Colonic mucosa (tissue), 4 donors: ENCODE measurements at places on chromosomes 1 and 21. TPM values are rescaled to one million over a fixed set of nuclear protein-coding genes. Genes with fewer than 3 reads are reported as not detected.
A peak's percentile ranks its signal among the peaks of the same experiment; 100 is the strongest.

DNA sequence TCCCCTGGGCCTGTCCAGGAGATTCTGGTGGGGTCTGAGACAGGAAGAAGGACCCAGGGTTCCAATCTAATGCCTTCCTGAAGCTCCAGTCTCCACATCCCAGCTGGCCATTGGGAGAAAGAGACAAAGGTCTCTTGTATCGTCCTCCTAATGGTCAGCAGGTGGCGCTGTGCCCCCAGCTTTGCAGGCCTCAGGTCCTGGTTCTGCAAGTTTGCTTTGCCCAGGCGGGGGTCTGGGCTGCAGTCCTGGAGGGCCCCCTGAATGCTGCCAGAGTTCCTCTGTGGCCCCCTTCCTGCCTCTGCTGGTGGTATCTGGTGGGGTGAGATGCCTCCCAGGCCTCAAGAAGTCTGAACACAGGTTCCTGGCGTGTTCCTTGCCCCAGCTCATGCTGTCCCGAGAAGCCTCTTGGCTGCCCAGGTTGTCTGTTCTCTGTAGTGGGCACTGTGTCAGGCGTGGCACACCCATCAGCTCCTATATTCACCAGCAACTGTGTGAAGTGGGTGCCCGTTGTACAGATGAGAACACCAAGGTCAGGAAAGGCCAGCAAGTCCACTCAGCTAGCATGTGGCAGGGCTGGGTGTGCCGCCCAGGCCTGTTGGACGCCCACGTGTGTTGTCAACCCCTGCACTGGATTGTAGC, 33.8 kb upstream of the CSF3R start:
- peak; percentile 29 for DNase-seq

GRCh38 chr1:61337037-61337436, 254.7 kb downstream of the NFIA start:
- no peak for DNase-seq

DNA sequence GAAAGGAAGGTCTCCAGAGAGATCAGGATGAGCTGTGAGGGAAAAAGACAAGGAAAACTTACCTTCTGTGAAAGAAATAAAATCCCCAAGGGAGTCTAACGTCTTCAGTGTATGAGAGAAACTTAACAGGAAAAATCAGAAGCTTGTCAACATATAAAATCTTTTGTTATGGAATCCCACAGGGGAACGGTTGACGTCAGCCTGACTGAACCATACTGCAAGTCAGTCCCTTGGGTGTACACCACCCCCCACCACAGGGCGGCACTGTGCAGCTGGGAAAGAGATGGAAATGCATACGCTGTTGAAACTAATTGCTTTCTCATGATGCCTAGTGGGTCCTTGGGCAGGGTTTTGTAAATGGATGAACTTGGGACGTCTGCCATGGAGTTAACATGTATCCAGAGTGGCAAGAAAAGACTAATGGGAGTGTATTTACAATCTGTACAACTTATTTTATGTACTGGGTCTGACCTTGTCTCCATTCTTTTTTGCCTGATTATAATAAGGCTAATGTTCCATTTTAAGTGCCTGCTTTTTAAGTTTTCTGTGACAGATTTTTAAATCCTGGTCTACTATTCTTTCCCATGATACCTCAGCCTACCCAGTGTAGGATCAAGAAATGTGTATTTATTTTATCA, 22.7 kb downstream of the UTP25 start:
- no peak for DNase-seq

DNA sequence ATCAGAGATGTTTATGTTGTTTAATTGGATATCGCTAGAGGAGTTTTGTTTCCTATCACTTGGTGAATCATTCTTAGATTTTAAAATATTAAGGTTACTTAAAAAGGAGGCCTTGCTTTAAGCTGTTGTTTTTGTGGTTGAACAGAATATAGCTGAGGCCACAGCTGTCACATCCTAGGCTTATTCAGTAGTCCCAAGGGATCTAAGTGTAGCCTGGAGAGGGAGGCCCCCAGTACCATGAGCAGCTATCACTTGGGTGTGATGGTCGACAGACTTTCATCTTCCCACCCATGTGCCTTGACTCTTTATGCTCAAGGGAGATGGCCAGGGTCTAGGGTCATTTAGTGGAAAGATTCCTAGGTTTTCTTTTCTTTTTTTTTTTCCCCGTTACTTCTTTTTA, 278.7 kb downstream of the HHAT start:
- DNase-seq, result no peak

DNA sequence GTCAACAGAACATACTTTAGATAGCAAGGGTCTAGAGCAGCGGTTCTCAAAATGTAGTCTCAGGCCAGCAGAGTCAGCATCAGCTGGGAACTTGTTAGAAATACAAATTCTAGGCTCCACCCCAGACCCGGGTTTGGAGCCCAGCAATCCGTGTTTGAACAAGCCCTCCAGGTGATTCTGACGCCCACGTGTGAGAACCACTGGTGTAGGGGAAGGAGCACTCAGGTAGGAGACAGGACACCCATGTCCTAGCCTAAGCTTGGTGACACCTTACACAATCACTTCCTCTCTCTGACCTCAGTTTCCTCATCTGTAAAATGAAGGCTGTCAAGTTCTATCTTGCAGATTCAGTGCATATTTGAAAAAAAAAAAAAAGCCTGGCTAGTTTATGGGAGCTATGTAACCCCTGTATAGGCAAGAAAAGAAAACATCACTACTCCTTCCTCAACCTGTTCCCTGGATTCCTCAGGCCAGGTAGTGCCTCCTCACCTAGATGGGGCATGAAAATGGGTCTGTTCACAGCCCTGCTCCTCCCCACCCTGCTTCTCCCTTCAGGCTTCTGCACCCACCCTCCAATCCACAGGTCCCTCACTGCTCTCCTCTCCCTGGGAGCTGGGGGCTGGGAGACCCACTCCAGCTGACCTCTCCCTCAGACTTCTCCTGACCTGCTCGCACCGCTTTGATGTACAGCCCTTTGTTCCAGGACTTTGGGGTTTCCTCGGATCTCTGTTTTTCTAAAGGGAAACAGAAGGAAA, 7.1 kb upstream of the PHLDA3 start:
- no peak for DNase-seq

DNA sequence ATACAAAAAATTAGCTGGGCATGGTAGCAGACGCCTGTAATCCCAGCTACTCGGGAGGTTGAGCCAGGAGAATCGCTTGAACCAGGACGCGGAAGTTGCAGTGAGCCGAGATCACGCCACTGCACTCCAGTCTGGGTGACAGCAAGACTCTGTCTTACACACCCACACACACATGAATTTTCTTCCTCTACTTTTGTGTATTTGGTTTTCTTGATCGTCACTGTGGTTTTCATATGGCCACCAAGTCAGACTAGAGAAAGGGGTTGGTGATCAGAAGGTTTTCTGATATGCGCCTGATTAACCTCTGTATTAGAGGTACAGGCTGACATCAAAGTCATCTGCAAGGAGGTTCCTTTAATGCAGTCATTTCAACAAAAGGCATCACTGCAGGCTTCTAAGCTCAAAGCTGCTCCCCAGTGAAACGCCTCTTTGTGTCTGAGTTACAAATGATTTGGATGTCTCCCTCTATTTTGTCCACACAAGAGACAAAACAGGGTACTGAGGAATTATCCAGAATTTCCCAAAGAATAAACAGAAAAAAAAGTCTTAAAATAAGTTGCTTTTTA, 11.1 kb downstream of the SH2D1B start:
- no peak for DNase-seq

DNA sequence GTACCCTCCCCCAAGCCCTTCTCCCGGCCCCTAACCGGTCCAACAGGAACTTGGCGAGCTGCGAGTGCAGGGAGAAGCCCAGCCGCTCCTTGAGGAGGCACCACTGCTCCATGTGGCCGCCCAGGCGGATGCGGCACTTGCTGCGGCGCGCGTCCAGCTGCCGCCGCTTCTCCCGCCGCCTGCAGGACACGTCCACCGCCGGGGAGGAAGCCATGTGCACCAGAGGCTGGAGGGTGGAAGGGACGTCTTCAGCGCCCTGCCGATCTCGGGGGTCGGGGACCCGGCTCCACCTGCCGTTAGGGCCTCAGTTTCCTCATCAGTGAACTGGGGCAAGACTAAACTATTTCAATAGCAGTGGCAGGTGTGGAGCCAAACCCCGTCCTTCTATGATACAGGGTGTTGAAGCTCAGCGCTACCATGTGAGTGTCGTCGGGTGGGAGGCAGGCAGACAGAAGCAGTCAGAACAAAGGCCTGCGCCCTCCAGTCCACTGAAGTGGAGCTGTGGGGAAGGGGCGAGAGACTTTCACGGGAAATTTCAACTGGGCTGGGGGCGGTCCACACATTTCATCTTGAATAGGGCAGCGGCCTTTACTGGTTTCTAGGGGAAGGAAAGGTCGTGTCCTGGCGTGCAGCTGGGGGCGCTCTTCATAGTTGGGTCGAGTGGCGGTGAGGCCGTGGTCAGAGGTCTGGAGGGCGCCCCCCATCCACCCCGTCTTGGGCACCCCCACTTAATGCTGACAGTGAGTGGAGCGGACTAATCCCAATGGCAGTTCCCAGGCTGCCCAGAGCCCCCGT, 592 bp downstream of the ZNF692 start:
- peak; percentile 69 for DNase-seq

- no peak for DNase-seq
These were observed 333 bp upstream of the CHAF1B start for GRCh38 chr21:36384885-36385232.

GRCh38 chr1:5586629-5587028, 405.6 kb downstream of the NPHP4 start:
- DNase-seq, result peak; percentile 9

- DNase-seq, result no peak
These were observed 127.1 kb downstream of the PCNX2 start for GRCh38 chr1:233168384-233168783.

DNA sequence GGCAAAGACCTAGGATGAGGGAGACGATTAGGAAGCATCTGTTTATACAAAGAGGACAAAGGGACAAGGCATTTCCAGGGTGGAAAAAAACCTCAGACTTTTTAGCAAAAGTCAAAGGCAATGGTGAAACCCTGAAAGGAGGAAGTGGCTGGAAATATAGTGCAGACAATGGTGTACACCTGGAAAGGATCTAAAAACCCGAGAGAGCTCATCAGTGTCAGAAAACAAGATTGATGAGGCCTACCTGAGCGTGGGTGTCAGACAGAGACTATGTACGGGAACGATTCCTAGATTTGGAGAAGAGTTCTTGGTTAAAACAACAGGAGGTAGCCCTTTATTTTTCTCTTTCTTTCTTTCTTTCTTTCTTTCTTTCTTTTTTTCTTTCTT, 68.8 kb upstream of the HUNK start:
- no peak for DNase-seq

DNA sequence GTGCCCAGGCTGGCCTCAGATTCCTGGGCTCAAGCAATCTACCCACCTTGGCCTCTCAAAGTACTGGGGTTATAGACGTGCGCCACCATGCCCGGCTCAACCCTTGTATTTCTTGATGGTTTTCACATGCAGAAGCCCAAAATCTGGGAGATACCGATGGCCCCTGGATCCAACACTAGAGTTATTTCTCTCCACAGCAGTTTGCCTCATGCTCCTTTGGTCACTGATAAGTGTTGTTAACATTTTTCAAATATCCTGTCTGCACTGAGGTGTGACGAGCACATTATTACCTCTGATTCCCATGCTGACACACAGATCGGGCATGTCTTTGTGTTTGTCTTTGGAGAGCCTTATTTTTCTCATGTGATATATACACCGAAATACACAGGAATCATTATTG, 107.0 kb downstream of the KIF26B start:
- no peak for DNase-seq

GRCh38 chr1:215860833-215861232, 293.7 kb downstream of the KCTD3 start:
- no peak for DNase-seq

GRCh38 chr1:119959268-119960220, 63.2 kb upstream of the ADAM30 start:
- DNase-seq, result no peak

DNA sequence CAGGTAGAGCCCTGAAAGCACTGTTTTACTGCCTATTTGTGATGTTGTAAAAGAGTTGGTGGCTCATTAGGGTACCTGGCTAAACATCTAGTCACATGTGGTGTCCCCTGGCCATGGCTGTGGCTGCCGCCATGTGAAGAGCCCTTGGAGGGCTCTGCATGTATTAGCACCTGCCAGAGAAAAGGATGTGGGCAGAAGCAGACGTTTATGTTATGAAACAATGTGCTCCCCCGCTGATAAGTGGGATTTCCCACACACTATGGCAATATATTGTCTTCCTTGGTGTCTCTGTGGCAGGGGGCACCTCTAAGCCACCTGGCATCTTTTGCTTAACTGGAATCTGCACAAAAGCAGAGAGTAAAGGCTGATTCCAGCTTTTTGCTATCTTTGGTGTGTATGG, 9.6 kb downstream of the TENT5C start:
- DNase-seq, result no peak

DNA sequence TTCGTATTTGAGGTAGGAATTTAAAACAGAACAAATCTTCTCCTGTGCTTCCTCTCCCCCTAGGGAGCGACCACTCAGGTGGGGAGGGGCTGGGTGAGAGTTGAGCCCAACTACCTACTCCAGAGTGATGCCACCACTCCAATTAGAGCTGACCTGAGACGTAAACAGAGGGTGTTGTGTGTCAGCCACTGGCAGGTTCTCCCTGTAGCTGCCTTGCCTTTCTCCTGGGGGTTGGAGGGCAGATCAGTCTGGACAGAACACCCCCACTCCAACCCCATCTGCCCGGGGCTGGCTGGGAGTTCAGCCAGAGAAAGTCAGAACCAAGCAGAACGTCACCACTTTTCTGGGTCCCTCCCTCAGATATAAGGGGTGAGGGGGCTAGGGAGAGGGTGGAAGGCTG, 2.0 kb downstream of the HPDL start:
- no peak for DNase-seq

Gene CRP
- 1.9 TPM for total RNA-seq

Gene PLPP3
- 33.3 TPM for total RNA-seq

Gene SELE
- 0.20 TPM for total RNA-seq

Gene GPR37L1
- 1.6 TPM for total RNA-seq

Gene CYYR1
- 5.5 TPM for total RNA-seq

Gene GUCA2A
- 959 TPM for total RNA-seq

Gene GPATCH2
- 10.5 TPM for total RNA-seq

Gene ASTN1
- total RNA-seq, result 0.42 TPM

Gene CLDN17
- not detected for total RNA-seq
